ENCODE measurements at places on chromosomes 7 and 10.

DNA sequence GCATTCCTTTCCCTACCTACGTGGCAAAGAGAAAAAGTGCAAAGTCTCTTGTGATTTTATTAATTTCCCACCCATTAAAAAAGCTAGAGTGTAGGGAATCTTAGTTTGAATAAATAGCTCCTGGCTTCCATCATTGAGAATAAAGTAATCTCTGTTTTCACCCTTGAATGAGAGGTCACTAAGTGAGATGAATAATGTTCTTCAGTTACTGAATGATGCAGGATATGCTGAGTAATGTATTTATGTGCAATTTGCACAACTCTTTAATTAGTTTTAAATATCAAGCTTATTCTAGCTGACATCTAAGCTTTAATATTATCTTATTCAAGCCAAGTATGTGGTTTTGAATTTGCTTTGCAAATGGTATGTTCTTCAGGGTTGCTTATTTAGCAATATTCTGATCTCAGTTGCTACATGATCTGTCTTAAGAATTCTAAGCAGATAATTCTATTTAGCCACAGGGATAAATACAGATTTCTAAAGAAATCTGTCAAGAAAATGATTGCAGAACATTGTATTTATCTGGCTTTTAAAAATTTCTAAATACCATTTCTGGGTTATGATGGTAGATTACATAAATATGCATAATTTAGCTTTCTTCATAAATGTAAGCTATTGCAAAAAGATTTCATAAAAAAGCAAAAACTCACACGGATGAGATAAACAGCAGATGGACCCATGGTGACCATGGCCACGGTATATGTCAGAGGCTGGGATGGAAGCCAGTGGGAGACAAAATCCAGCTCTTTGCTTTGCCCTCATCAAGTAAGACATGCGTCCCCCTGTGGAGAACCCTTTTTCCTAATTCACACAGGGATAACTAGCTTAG, 141.0 kb downstream of the MACC1 start:
- DNase-seq, result no peak

GRCh38 chr10:87764072-87764934, 53.7 kb downstream of the ATAD1 start:
- no peak for DNase-seq

DNA sequence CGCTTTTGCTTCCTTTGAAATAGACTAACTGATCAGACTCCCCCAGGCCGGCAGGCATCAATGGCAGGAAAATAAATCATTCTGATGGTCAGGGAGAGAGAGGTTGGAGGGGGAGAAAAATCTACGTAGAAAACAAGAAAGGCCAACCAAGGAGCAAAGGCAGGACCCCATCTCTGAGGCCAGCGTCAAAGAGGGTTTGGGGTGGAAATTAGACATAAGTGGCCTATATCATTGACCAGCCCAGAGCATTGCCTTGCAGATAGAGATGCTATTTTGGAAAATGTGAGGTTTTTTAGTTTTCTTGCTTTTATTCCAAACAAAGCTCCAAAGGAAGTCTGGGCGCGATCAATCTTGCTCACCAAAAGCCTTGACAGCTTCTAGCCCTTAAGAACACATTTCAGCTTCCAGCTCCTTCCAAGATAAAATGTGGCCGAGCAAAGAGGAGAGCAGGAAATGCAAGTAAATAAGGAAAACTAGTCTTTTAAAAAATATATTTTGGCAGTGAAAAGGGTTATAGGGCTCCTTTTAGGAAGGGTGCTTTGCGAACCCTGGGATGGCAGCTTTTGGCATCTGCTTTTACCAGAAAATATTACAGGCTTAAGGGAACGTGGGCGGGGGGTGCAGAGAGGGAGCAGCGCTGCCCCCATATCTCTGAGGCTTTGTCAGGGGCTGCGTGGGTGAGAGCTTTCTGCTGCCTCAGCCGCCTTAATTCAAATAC, 2.0 kb upstream of the HOXA2 start:
- no peak for DNase-seq

DNA sequence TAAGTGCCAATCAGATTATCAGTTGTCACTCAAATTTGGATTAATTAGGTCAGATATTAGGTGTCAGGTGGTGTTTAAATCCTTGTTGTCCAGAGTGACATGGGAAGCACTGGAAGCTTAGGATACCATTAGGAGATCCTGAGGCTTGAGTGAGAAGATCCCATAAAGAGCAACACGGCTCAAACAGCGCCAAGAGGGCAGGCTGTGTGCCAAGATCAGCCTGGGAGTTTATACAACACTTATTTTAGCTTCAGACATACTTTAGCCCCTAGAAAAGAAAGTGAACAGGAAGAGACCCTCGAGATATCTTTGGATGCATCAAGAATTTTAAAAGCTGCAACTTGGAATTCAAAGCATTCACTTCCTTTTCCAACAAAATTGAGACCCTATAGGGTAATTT, 14.2 kb upstream of the ACTA2 start:
- no peak for DNase-seq

GRCh38 chr7:46003896-46004875, 83.1 kb upstream of the IGFBP3 start:
- DNase-seq, result no peak

- no peak for DNase-seq
Measured at GRCh38 chr10:652233-652632, 37.2 kb downstream of the DIP2C start.

DNA sequence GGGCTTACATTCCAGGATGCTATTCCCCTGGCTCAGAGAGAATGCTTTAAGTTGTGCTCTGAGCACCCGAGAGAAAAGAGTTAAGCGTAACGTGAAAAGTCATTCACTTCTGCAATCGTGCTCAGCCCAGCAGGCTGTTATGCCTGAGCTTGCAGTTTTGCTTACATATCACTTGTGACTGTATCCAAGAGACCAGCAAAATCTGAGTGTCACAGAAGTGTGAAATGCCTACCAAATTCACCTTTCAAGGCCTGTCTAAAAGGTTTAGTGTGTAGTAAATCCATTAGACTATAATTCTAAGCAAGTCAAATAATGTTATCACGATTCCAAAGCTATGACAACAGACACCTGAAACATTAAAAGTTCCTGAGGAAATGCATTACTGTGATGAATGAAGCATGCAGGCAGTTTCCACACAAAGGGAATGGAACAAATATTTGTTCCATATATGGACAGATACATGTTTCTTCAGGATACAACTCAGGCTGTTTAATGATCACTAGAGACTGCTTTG, 20.1 kb downstream of the ITGB1 start:
- no peak for DNase-seq

DNA sequence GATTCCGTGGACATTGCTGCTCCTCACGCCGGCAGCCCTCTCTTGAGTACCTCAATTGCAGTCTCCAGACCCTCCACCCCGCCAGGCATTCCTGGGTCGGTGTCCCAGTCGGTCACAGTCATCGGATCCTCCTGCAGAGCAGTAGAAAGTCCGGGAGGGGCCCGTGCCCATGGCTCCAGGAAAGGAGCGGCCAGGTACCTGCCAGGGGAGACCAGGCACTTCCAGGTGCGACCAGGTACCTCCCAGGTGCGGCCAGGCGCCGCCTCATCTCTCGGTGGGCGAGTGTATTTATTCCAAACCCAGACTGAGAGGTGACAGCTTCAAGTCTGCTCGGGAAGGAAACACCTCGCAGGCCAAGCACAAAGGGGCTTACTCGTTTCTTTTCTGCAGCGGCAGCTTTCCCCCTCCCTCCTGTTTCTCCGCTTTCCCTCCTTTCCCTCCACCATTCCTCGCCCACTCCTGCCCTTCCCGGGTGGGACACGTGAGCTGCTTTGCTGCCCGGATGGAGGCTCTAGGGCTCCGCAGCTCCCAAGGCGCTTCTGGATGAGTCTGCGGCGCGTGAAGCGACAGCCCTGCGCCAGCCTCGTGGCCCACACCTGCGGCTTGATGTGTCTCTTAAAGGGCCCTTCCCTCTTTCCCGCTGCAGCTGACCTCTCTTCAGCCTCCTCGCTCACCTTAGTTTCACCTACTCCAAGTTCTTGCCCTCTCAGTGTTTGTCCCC, 39.4 kb upstream of the AGK start:
- no peak for DNase-seq

Data from suprapubic skin (tissue), 4 donors.